ENCODE measurements at places on chromosomes 4 and X. TPM values are rescaled to one million over a fixed set of nuclear protein-coding genes. Genes with fewer than 3 reads are reported as not detected.
A peak's percentile ranks its signal among the peaks of the same experiment; 100 is the strongest.

- no peak for DNase-seq
Observed at GRCh38 chrX:140467211-140467610, 37.7 kb downstream of the SOX3 start.

- peak; percentile 50 for DNase-seq
Observed at GRCh38 chr4:124262211-124263179, 450.0 kb downstream of the ANKRD50 start.

- DNase-seq = no peak
Observed at GRCh38 chr4:8132947-8133705, 25.5 kb downstream of the ABLIM2 start.

RNF175 gene
- 5.9 TPM for total RNA-seq

ARAP2 gene
- total RNA-seq = 21.3 TPM

GRCh38 chrX:85627363-85627762 lies 247.9 kb upstream of the POF1B start:
- DNase-seq = no peak

Data from breast epithelium (tissue), 4 donors.